Pulmonary artery endothelial cell (primary cell): ENCODE measurements at places on chromosomes 11 and 22. TPM values are rescaled to one million over a fixed set of nuclear protein-coding genes. Genes with fewer than 3 reads are reported as not detected.

The CHRDL2 gene
- not detected in 2 replicates for total RNA-seq

The MUS81 gene
- 50.7 and 52.8 TPM in 2 replicates for total RNA-seq

The POLD3 gene
- total RNA-seq: 11.7 and 16.6 TPM in 2 replicates

The MMP10 gene
- 8.0 and 13.3 TPM in 2 replicates for total RNA-seq

The MAPK8IP2 gene
- 0.11 and 0.13 TPM in 2 replicates for total RNA-seq

The UBQLNL gene
- total RNA-seq: 0.04 TPM in 1 of 2 replicates, not detected in the other

DNA sequence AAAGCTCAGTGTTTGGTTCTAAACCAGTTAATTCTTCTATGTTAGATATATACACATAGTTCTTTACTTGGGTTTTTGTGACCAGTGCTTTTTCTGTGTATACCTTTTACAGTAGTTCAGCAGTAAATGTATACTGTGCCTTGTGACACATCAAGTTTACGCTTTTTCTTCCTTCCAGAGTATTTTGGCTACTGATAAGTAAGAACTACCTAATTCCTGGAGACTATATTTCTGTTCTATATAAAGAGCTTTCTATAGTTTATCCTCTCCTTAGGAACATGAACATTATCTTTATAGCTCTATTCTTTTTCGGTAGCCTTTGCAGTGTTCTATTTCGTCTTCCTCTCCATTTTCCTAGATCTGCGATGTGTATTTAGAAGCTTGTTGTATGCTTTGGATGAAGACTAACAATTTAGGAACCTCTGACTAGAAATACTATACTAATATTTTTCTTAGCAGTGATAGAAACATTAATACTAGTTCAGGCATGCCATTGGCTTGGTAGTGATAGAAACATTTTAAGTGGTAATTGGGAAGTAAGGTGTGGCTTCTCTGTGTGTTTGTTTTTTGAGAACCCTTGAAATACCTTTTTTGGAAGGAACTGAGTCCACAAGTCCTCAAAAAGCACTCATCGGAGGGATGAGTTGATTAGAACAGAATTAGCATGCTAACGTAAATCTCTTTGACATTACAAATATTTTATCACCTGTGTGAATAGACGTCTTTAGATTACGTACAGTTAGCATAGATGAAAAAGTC is 74.6 kb downstream of the ARHGEF12 start:
- no peak for DNase-seq

GRCh38 chr11:47591764-47592163 is 2.4 kb downstream of the C1QTNF4 start:
- DNase-seq: peak; percentile 24

GRCh38 chr11:20372081-20372626 is 8.6 kb downstream of the HTATIP2 start:
- DNase-seq: no peak

DNA sequence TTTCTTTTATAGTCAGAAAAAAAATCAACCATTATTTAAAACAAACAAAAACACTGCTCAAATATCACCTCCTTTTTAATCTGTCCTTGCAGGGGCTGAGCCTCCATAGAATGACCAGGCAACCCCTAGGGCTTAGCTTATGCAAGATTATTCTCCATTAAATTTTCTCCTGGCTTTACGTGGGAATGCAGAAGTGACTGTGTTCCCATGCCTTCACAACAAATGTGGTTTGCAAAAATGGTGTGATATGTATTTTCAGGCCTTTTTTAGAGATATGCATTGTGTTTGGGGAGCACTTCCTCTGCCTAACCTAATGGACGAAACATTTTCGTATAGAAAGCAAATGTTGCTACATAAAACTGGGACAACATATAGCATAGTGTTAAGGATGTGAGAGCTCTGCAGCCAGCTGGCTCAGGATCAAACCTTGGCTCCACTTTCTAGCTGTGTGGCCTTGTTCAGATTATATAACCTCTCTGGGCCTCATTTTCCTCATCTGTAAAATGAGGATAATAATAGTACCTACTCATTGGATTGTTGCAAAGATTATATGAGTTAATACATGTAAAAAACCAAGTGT is 82.6 kb downstream of the PARVA start:
- DNase-seq: no peak

DNA sequence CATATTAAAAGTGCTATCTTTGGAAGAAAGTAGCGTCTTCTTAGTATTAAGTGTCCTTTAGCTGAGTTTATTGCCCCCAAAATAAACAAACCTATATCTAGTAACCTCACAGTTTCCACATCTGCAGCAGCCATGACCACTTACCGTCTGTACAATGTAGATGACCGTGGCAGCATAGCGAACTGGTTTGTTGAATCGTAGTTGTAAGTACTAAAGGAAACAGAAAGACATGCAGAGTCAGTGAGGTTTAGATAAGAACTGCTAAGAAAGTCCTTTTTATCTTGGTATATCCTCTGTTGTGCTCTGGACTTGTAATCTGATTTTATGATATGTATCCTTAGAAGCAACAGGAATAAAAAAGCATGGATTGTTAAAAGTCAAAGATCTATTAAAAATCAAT is 9.4 kb downstream of the SLC5A12 start:
- DNase-seq: no peak

DNA sequence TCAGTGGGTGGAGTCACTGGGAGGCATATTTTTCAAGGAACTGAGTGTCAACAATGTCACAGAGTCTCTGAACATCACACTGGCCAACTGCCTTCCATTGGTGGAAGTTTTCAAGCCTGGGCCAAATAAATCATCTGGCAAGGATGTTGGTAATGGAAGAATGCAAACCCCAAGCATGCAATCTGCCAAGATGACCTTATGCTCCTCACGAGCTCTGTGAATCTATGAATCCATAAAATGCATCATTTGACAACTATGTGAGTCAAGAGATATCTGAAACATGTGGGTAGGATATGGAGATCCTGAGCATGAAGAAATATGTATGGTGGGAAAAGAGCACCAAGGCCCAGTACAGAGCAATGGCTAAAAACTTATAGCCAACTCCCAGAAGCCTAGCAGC is 122.2 kb downstream of the PLEKHA7 start:
- no peak for DNase-seq

DNA sequence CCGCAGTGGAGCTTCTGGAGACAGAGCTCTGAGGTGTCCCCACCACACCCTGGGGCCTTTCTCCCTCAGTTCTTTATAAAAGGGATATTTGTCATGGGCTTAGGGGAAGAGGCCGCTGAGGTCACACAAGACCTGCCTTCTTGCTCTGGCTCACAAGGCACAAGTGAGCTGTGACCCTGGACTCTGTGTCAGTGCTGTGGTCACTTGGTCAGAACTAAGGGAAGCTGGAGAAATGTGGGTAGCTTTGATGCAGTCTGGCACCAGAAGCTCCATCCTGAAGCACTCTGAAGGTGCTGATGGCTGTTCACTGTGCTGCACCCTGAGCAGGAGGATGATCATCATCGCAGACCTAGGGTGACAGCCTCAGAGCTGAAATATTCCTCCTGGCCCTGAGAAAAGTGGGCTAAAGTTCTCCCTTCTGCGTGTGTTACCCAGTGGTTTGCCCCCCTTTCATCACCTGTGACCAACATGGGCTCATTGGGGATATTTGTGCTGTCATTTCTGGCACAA is 28.1 kb upstream of the VPREB1 start:
- no peak for DNase-seq

GRCh38 chr11:112864672-112865071 is 96.5 kb upstream of the NCAM1 start:
- no peak for DNase-seq

DNA sequence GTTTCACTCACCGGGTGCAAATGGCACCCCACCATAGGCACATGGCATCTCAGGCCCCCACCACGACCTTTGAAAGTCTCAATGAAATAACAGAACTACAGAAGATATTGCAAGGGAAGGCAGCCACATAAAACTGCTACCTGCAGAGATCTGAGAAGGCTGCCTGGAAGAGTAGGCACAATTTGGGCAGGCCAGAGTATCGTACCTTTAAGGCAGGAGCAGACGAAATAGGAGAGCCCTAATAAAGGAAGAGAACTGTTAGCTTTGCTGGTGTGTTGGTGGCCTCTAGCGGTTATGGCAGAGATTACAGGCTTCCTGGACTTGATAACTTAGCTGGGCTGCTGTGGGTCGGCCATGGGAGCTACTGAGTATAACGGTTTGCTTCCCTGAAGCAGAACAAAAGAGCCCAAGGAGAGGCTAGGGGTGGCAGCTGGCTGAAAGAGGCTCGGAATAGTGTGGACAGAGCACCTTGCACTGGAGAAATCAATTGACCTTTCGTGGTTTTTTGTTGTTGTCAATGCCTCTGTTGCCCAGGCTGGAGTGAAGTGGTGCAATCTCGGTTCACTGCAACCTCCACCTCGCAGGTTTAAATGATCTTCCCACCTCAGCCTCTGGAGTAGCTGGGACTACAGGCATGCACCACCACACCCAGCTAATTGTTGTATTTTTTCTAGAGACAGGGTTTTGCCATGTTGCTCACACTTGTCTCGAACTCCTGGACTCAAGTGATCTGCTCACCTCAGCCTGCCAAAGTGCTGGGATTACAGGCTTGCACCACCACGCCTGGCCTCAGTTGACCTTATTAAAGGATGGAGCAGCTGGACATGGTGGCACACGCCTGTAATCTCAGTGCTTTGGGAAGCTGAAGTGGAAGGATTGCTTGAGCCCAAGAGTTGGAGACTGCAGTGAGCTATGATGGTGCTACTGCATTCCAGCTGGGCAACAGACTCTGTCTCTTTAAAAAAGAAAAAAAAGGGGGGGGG is 4.8 kb downstream of the SDF2L1 start:
- no peak for DNase-seq

DNA sequence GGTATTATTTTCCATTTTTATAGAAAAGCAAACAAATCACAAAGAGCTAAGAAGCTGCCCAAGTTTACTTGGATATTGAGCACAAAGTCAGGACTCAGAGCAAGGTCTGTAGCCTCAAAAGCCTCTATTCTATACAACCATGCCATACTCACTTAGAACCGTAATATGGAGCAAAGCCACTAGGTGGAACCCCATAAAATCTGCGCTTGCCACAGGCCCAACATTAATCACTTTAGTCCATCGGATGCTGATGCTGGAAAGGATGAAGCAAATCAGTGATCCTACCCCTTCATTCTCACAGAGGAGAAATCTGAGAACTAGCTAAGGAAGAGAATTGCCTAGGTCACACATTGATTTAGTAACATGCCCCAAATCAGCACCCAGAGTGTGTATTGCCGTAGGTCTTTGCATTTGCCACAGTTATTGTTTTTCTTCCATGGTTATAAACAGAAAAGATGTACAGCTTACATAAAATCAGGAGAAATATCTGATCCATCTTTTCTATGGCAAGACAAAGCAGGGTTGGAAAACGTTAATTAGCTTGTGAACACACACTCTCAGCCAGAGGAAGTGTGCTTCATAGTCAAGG is 56.7 kb upstream of the RAB38 start:
- DNase-seq: no peak

- no peak for DNase-seq
These were observed 26.0 kb upstream of the PDGFB start for GRCh38 chr22:39270792-39271191.

DNA sequence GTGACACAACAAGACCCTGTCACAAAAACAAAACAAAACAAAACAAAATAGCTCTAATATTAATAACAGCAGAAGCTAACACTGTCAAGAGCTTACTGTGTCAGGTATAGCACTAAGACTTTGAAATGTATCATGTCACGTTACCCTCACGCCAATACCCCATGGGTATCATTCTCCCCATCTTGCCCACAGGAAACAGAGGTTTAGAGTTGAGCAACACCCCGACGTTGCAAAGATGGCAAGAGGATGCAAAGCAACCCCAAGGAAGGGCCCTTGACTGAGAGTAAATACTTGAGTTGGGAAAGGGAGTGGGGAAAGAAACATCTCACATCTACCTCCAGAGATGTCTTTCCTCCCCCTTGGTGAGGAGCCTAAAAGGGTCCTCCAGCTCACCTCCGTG is 366.8 kb downstream of the LARGE1 start:
- no peak for DNase-seq
